Renal cortical epithelial cell (primary cell): ENCODE measurements at places on chromosomes 3 and 15. TPM values are rescaled to one million over a fixed set of nuclear protein-coding genes. Genes with fewer than 3 reads are reported as not detected.

The LRRC31 gene
- 1.2 and 1.8 TPM in 2 replicates for total RNA-seq

The CNTN3 gene
- 0.80 and 3.5 TPM in 2 replicates for total RNA-seq

The ACTC1 gene
- total RNA-seq, result not detected in 2 replicates

The SUSD5 gene
- 0.45 and 1.0 TPM in 2 replicates for total RNA-seq

The PLEKHO2 gene
- total RNA-seq, result 8.7 and 11.9 TPM in 2 replicates

The ZBBX gene
- 1.3 TPM in 1 of 2 replicates, not detected in the other for total RNA-seq

GRCh38 chr15:25171111-25171811 is 216.5 kb downstream of the SNRPN start:
- no peak for DNase-seq

DNA sequence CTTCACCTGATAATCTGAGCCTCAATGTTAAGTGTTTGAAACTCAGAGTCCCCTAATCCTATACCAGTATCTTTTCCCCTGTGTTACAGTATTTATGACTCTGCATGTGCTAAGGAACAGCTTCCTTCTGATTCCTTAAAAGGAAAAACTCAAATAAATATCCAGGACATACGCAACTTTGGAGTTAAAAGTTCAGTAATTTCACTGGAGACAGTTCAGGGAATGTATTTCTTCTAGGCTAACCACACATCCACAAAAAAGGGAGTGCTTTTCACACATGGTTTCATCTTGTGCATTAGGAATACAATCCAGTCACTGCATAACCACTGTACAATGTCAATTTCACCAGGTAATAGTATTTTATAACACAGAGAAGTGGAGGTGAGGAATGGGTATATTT is 31.0 kb downstream of the PGBD4 start:
- peak; percentile 45 for DNase-seq

DNA sequence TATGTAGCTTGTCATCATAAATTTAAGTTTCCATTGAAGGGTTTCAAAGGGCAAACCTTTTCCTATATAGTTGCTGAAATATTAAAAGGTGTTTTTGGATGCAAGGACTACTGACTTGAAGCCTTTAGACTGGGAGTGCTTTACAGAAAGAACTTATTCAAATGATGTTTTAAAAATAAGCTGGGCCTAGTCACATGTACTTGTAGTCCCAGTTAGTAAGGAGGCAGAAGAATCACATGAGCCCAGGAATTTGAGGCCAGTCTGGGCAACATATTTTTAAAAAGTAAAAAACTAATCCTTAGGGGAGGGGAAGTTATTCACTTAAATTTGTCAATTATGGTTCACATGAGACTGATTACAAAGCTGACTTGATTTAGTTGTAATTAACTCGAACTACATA is 65.0 kb downstream of the SMARCC1 start:
- DNase-seq, result peak; percentile 22

DNA sequence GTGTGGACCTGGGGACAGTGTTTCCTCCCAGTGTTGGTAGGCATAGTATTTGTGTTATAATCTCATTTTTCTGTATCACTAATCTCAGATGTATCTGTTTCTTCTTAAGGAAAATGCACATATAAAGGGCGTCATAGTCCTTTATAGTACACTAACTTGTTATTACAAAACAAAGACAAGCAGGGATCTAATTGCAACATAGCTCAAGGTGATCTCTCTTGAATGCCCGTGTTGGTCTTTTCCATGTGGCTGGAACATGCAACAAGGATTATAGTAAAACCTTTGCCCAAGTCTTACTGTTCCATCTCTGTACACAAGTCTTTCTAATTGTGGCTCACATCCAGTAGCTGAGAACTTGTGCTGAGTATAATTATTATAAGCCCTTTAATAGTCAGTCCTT is 3.5 kb upstream of the GPR87 start:
- DNase-seq, result no peak

- DNase-seq, result peak; percentile 68
Measured at GRCh38 chr15:62071711-62072308, 5.0 kb downstream of the C2CD4A start.

DNA sequence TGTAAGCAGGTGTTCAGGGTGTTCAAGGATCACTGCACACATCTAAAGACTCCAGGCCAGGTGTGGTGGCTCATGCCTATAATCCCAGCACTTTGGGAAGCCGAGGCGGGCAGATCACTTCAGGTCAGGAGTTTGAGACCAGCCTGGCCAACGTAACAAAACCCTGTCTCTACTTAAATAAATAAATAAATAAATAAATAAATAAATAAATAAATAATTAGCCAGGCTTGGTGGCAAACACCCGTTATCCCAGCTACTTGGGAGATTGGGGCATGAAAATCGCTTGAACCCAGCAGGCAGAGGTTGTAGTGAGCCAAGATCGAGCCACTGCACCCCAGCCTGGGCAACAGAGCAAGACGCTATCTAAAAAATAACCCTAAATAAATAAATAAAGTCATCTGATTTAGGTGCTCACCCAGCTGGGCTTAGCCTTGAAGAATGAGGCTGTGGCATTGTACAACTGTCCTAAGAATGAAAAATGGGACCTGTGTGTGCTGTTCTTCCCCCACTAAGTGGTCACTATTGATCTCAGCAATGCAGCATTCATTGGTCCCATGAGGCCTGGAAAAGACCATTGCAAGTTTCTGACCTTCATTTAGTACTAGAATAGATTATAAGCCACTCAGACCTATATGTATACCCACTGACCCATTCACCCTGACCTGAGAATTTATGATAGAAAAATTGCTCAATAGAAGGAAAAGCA is 82.8 kb upstream of the ABHD17C start:
- no peak for DNase-seq

- no peak for DNase-seq
Measured at GRCh38 chr3:149886957-149887356, 73.9 kb downstream of the RNF13 start.

GRCh38 chr3:100009276-100010086 is 104.8 kb downstream of the FILIP1L start:
- peak; percentile 39 for DNase-seq

GRCh38 chr3:35946121-35946853 is 307.0 kb downstream of the ARPP21 start:
- DNase-seq, result peak; percentile 47

- peak; percentile 14 for DNase-seq
Measured at GRCh38 chr3:32969656-32970055, 18.2 kb downstream of the CCR4 start.

GRCh38 chr3:19931767-19932188 is 2.2 kb downstream of the EFHB start:
- peak; percentile 34 for DNase-seq

DNA sequence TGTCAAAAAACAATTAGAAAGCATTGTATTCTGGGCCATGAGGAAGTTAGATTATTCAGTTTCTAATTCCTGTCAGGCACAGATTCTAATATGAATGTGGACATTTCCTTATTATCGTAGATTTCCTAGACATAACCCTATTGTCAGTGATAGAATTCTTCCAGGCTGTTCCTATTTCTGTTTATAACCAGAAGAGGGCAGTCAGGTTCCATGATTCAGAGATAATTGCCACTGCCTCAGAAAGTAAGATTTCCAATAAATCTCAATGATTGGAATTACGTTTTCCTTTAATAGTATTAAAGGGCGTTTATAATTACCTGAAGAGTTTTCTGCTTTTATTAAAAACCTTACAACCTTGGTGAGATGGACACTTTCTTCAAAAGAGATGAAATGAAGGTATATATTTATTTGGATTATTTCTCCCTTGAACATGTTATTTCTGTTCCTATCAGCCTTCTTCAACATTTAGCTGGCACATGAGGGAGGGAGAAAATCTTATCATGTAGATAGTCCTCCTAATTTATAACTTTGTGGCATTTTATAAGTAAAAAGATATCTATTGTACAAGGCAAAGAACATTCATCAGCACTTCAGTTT is 439.2 kb downstream of the MCTP2 start:
- DNase-seq, result peak; percentile 44

- DNase-seq, result no peak
Measured at GRCh38 chr3:73727117-73727821, 102.5 kb upstream of the PDZRN3 start.

DNA sequence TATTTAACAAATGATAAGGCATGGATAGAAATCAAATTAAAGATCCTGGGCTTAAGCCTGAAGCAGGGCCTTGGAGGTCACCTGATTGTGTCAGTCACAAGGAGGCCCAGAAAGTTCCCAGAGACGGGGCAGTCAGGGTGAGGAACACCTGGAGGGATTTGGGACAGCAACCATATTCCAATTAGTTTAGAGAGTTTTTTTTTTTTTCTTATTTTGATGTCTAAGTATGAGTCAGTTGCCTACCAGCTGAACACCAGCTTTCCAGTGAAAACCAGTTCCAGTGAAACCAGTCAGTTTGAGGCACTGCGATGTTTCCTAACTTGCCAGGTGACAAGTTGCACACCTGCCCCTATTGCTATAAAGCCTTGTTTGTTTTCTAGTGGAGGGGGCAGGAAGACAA is 350.7 kb upstream of the AZI2 start:
- DNase-seq, result peak; percentile 74

GRCh38 chr3:69094467-69095205 is 9.9 kb downstream of the ARL6IP5 start:
- DNase-seq, result no peak

DNA sequence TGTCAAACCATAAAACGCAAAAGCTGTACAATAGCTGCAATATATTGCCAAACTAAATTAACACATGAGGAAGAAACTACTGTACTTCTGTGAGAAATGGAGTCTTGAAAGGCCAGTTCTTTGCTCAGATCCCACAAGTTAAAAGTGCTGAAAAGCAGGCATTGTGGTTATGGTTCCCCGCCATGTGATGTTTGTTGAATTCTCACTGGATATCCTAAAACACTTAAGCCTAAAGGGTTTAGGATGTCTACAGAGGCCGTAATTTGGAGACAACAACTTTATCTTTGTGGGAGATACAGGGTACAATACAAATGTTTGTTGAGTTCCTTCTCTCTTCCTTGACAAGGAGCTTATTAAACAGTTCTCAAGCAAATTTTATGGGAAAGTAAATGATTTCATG is 53.2 kb downstream of the TMEM212 start:
- no peak for DNase-seq

GRCh38 chr3:58120075-58120812 is 90.5 kb downstream of the DNASE1L3 start:
- DNase-seq, result no peak
